Caco-2 (cell line): ENCODE measurements at places on chromosomes 16 and 17. TPM values are rescaled to one million over a fixed set of nuclear protein-coding genes. Genes with fewer than 3 reads are reported as not detected.

The SOCS7 gene
- 29.2 and 32.4 TPM in 2 replicates for total RNA-seq

The EIF3CL gene
- 20.4 and 44.6 TPM in 2 replicates for total RNA-seq

The OR2C1 gene
- not detected in 2 replicates for total RNA-seq

The TMEM11 gene
- total RNA-seq, result 39.1 and 40.7 TPM in 2 replicates

The WSCD1 gene
- not detected in 2 replicates for total RNA-seq

The NOXO1 gene
- total RNA-seq, result 0.35 and 1.1 TPM in 2 replicates

The AP2B1 gene
- 221 and 228 TPM in 2 replicates for total RNA-seq

The HLF gene
- total RNA-seq, result 17.3 and 19.8 TPM in 2 replicates

The ZMYND15 gene
- 2.2 and 3.5 TPM in 2 replicates for total RNA-seq

The MRPS7 gene
- 123 and 125 TPM in 2 replicates for total RNA-seq
